ENCODE measurements at places on chromosomes 12 and 14.

- DNase-seq = no peak
Observed at GRCh38 chr12:49543221-49543913, 4.5 kb downstream of the KCNH3 start.

DNA sequence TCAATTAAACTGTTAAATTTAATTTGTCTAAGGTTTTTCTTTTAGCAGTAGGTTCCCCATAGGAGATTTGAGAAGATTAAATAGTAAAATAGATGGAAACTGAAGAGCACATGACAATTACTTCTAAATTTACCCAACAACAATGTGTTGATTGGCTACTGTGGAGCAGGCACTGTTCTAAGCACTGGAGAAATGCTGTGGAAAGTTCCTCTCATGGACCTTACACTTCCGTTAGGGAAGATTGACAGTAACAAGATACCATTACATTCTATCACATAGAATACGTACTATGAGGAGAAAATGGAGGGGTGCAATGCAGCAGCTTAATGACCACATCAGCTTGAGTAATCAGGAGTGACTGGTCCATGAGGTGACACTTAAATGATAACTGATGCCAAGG, 8.1 kb upstream of the STAB2 start:
- DNase-seq = no peak

DNA sequence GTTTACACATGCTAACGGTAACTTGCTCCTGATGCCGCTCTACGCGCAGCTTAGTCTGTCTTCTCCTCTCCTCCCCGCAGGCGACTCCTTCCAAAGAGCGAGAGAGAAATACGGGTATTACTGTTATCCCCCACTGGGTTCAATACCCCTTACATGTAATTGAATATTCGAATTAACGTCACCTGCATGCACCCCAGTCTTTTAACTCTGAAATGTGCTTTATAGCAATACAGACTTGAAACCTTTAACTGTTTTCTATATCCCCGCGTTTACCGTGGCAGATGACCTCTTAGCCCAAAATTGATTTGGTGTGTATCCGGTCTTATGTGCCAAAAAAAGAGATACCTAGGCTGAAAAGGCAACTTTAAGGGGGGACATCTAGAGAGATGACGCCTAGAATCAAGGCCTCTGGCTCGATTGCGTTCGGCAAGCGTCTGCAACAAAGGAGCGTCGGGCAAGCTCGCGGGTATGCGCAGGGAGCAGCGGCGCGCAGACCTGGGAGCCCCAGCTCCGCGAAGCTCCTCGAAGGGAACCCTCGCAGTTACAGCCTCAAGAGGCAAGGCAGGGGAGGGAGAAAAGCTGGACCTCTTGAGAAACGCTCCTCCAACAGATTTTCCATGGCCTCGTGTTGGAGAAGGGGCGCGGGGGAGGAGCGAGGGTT, 6.8 kb upstream of the FOXG1 start:
- DNase-seq = no peak

GRCh38 chr14:34220921-34221320, 241.1 kb downstream of the SPTSSA start:
- DNase-seq = no peak

DNA sequence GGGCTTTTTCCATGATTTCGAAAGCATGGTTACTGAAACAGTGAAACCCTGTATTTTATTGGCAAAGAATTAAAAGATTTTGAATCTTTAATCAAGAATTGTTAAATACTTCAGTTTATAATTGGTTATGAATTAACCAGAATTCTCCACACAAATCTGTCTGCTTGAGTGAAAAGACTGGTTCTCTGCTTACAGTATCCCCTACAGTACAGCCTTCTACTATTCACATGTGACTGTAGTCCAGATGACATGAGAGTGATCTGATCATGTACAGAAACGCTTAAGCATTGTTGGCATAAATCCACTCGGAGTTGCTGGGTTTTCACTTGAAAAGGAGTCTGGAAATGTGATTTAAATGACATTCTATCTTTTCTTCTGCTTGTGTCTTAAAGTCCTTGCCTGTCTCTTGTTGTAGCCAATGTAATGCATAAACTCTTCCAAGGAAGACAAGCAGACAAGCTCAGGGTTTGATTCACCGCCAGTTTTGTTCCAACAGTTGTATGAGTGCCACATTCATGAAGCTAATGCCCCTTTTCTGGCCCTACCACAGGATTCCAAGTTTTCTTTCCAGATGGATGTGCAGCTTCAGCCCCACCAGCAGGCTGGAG, 222.0 kb upstream of the LRIG3 start:
- no peak for DNase-seq

DNA sequence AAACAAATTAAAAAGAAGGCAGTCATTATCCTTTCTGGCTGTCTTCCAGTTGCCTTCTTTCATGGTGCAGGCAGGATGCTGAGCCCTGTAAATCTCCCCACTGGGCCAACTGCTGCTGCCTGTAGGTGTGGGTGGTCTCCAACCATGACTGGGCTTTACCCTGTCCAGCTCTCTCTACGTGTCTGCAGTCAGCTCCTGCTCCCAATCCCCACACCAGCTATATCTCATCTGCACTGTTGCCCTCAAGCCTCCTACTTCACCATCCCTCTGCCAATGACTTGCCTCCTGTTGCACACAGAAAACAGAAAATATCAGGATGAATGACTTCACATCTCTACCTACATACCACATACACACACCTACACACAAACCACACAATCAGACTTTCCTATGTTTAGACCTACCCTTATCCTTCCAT, 39.7 kb upstream of the PSMA6 start:
- DNase-seq = no peak

- no peak for DNase-seq
Observed at GRCh38 chr14:96811985-96812667, 14.9 kb downstream of the VRK1 start.

GRCh38 chr14:50531595-50532501, 521 bp downstream of the MAP4K5 start:
- no peak for DNase-seq

DNA sequence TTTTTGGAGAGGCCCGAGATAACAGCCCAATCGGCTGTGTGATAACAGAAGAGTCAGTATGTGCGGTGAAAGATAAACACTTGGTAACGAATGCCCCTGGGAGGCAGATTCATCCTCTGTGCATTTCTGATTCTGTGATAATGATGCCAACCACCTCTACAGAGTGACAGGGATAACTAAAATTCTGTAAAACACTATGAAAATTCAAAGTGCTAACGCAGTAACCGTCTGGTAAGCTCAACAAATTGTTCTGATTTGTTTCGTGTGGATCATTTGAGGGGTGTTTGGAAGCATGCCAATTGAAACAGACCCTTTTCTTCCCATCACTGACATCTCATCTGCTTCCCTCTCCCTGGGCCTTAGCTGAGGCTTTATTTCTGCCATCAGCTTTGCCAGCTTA, 76.3 kb downstream of the ESR2 start:
- DNase-seq = no peak

DNA sequence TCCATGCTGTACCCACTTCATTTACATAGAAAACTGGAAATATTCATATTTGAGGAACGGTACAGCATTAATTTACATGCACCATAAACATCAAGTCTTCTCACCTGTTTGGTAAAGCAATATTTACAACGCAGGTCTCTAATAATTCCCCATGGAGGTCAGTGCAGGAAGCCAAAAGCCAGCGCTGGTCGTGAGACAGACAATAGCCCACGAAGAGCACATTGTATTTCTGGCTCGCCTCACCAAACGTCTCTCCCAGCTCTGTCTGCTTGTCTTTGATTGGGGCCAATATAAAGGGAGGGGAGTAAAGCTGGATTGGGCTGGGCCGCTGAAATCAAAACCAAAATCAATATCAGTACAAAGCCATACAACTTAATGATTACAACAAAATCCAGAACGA, 302.1 kb downstream of the MED13L start:
- no peak for DNase-seq

- DNase-seq = no peak
Observed at GRCh38 chr12:28814246-28814645, 334.8 kb upstream of the FAR2 start.

DNA sequence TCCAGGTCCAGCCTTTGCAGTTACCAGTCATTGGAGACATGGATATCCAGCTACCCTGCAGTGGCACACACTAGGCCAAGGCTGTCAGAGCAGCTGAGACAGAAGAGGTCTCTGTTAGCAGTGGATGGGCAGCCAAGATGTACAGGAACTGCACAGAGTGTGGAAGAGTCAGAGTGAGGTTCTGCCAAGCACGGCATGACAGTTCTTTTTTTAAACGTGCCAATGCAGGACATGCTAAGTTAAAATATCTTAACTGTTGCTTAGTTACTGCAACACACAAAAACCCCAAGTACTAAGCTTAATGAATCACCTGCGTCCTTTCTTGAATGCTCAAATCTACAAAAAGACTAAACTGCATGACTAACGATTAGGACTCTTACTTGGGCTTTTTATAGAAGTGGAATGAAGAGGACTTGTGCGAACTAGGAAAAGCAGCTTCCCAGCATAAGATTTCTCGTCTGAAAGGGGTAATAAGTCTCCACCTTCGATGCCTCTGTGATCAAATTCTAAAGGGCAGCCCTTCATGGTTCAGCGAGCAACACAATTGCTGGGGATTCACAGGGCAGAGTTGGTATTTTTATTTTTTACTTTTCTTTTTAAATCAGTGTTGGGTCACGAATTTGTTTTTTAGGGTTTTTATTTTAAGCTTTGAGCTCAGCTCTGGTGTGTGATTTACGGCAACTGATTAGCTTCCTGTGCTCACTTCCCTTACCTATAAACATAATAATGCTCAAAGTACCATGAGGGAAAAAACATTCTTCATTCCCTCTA, 20.6 kb downstream of the MAPK1IP1L start:
- no peak for DNase-seq

DNA sequence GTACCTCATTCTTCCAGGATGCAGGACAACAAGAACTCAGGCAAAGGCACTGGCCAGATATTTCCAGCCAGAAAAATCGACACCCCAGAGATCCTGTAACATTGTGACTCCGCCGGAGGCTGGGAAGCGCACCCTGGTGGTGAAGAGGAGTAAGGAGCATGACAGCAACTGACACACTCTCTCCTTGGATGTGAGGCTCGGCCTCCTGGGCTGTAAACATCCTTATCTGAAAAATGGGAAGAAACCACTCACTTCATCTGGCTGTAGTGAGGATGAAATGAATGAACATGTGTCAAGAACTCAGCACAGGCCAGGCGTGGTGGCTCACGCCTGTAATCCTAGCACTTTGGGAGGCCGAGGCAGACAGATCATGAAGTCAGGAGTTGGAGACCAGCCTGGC, 27.5 kb downstream of the TCHP start:
- no peak for DNase-seq

GRCh38 chr12:27875677-27876076, 95.6 kb upstream of the MANSC4 start:
- DNase-seq = no peak

DNA sequence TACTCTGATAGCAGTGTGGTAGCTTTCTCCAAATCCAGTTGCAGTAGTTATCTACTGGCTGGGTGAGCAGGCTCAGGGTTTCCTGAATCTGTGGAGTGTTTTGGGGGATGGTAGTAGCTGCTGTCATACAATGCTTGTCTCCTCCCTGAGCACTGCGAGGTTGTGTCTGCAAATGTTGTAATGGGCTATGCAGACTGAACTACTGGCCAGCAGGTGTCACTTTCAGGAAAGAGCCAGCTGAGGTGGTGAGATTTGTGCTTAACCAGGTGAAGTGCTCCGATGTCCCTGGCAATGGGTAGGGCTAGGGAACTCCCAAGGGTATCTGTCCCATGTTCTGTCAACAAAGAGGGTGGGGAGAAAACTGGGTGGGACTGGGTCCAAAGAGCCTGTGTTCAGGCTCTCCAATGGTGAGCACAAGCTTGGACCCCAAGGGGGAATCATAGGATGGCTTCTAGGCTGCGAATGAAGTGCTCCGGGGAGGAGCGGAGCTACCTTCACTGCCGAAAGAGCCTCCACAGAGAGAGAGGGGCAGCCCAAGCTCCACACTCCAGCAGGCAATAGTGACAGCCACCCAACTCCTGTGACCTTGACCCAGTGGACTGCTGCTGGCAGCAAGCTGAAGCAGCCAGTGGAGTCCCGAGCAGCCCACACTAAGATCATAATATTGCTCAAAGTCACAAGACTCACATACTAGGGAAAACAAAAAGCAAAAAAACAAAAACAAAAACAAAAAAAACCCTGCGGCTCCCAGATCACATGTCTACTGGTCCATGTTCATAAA, 1324.0 kb upstream of the USP15 start:
- DNase-seq = no peak

- DNase-seq = no peak
Observed at GRCh38 chr14:65228436-65228835, 126.1 kb upstream of the MAX start.

DNA sequence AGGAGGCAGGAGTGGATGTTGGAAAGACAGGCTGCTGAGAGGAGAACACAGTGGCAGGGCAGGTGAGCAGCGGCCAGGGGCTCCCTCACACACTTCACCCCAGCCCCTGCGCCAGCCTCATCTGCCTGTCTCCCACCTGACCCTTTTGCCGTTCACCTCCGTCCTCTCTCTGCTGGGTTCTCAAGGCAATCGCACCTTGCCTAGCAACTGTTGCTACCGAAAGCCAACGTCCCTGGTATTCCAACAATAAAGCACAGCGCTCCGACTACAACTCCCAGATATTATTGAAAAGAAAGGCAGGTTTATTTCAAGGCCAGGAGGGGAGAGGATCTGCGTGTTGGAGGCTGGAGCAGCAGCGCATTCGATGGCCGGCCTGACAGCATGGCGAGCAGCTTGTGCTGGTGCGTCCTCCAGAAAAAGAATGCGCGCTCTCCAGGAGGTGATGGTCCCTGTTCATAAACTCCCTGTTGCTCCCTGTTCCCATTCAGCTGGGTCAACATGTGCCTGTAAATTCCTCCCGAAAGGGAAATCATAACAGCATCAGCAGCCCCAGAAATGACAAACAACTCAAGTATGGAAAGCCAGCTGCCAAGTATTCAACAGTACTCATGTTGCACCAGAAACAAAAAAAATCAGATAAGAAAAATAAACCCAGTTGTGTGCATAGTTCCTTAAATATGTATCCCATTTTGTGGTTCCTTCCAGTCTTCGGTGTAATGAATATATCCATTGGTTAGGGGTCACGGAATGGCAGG, 153.0 kb upstream of the DIO3 start:
- no peak for DNase-seq

DNA sequence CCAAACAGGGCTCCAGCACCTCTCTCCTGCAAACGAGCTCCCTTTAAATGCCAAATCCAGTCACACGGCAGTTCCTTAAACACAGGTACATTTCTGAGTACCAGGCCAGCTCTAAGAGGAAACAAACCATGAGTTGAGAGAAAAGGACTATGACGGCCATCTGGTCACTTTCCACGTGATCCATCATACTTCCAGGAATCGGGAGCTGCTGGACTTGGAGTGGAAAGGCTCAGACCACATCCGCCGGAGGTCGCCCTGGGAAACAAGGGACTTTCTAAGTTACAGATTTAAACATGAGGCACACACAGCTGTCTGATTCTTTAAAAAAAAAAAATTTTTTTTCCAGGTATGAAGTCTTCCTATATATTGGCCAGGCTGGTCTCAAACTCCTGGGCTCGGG, 39.2 kb downstream of the ACADS start:
- no peak for DNase-seq

DNA sequence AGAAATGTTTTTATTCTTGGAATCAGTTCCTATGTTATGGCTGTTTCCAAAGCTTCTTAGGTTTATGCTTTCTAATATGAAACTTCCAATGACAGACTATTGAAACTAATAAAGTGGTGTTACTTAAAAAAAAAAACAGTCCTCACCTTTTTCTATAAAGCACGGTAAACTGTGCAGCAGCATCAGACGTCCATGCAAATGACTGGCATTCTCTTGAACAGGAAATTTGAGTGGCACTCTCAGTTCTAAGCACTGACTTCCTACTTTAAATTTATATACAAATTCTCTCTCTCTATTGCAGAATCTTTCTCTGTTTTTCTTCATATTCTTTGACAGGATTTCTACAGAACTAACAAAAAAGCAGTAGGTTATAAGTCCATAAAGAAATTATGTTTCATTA, 2.8 kb upstream of the RAD51AP1 start:
- DNase-seq = no peak

- no peak for DNase-seq
Observed at GRCh38 chr14:93266127-93266526, 59.1 kb downstream of the UBR7 start.
